ENCODE measurements at places on chromosomes 12 and 14. TPM values are rescaled to one million over a fixed set of nuclear protein-coding genes. Genes with fewer than 3 reads are reported as not detected.

Gene CLEC6A
- total RNA-seq: not detected

Gene TPPP2
- not detected for total RNA-seq

DNA sequence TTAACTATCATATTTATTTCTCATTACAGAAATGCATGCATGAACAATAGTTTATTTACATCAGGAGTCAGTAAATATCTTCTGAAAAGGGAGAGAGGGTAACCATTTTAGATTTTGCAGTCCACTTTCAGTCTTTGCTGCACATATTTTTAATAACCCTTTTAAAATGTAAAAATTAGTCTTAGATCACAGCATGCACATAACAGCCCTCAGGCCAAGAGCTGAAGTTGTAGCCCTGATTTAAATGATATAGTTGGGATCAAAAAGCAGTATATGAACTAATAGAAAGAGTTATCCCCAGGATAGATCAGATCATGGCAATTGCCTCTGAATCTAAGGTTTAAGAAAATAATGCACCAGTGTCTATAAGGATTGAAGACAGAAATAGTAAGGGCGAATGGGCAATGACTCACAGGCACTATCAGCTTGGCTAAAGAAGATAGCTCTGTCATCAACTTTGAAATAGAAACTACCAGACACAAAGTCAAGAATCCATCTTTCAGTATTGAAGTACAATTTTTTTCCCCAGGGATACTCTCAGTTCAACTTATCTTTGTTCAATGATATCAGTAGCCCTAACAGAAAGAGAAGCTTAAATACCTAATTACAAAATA is 13.1 kb upstream of the CLEC7A start:
- H3K4me3 ChIP-seq: no peak overlapping the region
- no peaks in the 10 kb centered on the region for H3K27me3 ChIP-seq
- H3K27ac ChIP-seq: no peak overlapping the region
- no peaks in the 10 kb centered on the region for H3K4me1 ChIP-seq

GRCh38 chr12:106581543-106582248 is 1.1 kb upstream of the RFX4 start:
- peaks cover 84% of the 10 kb centered on the region for H3K27me3 ChIP-seq
- no peak overlapping the region for H3K27ac ChIP-seq
- H3K4me3 ChIP-seq: peak overlapping the region; percentile 74
- DNase-seq: peak; percentile 90
- peaks cover 30% of the 10 kb centered on the region for H3K4me1 ChIP-seq

DNA sequence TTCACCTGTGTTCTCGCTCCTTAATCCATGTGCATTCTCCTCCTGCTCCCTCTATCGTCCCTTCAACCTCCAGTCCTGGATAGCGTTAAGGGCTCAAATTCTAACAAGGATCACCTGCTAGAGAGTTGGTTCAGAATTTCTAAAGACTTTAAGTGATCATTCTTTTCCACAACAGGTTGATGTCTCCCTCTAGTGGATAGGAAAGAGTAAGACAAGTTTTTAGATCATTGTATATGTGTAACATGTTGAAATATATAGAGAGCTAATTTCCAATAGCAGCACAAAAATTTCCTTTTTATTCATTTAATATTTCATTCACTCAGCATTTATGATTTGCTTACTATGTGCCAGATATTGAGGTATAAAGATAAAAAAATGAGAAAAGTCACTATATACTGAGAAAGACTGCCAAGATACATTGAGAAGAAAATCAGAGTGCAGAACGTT is 9.3 kb upstream of the ESR2 start:
- DNase-seq: peak; percentile 94
- no peaks in the 10 kb centered on the region for H3K36me3 ChIP-seq
- H3K27ac ChIP-seq: no peak overlapping the region
- no peaks in the 10 kb centered on the region for H3K27me3 ChIP-seq
- no peaks in the 10 kb centered on the region for H3K4me1 ChIP-seq

Gene NCKAP5L
- total RNA-seq: 37.0 TPM

DNA sequence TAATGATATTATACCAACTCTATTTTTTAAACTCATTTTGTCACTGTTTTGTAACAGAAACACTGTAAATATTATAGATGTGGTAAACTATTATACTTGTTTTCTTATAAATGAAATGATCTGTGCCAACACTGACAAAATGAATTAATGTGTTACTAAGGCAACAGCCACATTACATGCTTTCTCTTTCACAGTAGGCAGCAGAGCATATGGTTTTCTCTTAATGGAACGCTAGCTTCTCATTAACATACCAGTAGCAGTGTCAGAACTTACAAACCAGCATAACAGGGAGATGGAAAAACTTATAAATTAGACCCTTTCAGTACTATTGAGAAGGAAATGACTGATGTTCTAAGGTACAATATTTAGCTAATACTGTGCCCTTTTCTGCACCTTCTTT is 398.8 kb downstream of the PRKD1 start:
- no peaks in the 10 kb centered on the region for H3K36me3 ChIP-seq
- H3K27ac ChIP-seq: no peak overlapping the region
- H3K4me3 ChIP-seq: no peak overlapping the region
- H3K4me1 ChIP-seq: no peaks in the 10 kb centered on the region

DNA sequence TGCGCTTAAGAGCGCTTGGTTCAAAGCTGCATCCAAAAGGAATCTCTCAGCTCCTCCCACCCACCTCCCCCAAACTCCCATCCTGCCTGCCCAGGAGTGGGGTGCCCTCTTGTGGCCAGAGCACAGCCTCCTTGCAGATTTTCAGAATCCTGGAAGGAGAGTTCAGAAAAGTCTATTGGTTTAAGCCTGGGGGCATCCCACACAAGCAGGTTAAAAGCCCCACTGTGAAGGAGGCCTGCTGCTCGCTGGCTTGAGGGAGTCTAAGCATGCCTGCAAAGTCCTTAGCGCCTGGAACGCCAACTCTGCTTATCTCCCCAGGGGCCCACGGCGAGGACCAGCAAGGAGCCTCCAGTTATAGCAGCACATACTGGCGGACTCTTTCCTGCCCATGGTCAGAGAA is 297.1 kb downstream of the KSR2 start:
- no peak overlapping the region for H3K27ac ChIP-seq
- DNase-seq: peak; percentile 91
- no peaks in the 10 kb centered on the region for H3K36me3 ChIP-seq
- no peak overlapping the region for H3K4me3 ChIP-seq

DNA sequence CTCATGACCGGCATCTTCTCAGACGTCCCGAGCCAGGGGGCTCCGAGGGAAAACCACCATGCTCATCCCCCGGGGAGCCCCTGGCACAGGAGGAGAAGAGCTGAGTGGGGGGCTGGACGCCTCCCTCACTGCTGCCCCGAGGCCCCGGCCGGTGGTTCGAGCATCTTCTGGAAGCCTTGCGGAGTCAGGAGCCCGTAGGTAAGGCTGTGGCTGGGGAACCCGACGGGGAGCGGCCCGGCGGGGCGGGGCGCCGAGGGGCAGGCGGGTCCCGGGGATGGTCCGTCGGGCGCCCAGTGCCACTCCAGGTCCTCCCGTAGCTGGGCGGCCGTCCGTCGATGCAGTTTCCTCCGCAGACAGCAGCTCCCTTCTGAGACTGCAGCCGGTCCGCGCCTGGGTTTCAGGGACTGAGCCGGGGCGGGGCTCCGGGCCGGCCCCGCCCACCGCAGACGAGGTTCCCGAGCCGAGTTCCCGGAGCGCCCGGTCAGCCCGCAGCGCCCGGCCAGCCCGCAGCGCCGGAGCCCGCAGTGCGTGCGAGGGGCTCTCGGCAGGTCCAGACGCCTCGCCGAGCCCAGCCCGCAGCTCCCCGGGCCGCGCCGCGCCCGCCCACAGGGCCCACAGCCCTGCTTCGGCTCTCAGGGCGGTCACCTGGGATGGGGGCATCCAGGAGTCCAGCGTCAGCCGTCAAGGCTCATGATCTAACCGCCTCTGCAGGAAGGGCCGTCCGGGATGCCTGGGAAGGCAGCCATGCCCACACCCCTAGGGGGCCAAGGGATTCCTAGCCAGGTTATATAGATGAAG is at the start of gene PGF:
Gene PGF (minus strand): TSS at position 369 of the 798 bp plus-strand sequence. CDS start 355 bp downstream, at position 14.
- peaks cover 8% of the 10 kb centered on the region for H3K4me1 ChIP-seq
- H3K4me3 ChIP-seq: peak within 1 kb of the TSS; percentile 76
- peaks cover 12% of the 10 kb centered on the region for H3K27me3 ChIP-seq
- no peak within 1 kb of the TSS for H3K27ac ChIP-seq
- H3K36me3 ChIP-seq: no peaks in the 10 kb centered on the region
- peak; percentile 80 for DNase-seq

All from GM23338 (cell line).